ENCODE measurements at places on chromosomes 1 and 21.

DNA sequence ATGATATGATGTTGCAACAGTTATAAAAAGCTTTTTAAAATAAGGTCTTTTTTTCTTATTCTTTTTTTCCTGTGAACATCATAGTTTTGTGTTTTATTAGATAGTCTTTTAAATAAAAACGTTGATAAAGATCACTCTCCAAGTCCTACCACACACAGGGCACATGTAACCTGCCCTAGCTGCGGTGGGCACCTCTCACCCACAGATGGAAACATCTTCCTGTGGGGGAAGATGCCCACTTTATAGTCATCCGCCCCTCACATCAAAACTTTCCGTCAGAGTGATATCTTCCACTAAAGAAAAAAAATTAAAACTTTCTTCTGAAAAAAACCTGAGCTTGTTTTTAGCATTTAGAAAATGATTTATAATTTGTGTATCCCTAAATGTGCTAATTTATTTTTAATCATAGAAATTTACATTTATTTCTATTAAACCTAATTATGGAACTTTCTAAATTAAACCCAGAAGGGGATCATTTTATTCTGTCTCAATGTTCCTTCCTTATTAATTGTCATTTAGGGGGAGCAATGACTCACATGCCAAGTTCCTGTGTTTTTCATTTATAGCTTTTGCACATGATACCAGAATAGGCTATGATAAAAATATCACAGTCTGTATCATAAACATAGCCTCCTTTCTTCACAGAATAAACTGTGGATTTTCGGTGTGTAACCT lies 24.7 kb downstream of the TNFRSF9 start:
- no peak for DNase-seq

- DNase-seq, result no peak
Measured at GRCh38 chr1:232238009-232238408, 391.9 kb downstream of the SIPA1L2 start.

- no peak for DNase-seq
Measured at GRCh38 chr1:221693087-221693486, 48.8 kb downstream of the DUSP10 start.

DNA sequence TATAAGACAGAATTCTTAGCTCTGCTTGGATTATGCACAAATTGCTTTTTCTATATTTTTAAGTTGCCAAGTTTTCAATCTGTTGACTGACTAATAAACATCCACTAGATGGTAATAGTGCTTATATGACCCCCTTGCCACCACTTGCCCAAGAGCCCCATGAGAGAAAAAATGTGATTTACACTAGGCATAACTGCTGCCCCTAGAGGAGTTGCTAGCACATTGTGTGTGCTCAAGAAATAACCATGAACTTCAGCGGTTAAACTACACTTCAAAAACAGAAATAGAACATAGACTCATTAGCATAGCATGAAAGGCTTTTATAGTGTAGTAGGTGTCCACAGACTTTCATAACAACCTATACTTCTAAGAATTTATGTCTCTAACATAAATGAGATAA lies 61.4 kb downstream of the BRINP3 start:
- no peak for DNase-seq

GRCh38 chr1:20974069-20974468 lies 187.0 kb upstream of the HP1BP3 start:
- no peak for DNase-seq

DNA sequence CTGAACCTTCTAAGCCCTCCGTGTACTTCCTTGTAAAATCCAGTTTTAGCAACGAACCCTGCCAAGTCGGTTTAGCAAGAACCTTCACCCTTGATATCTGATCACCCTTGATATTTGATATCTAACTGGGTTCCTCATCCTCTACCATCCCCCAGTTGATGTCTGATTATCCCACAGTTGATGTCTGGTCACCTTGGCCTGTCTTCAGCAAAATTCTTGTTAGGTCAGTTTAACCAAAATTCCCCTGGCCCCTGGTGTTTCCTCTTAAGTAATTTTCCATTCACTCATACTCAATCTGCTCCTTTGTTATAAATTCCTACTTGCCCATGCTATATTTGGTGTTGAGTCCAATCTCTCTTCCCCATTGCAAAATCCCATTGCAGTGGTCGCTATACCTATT lies 114.5 kb upstream of the ZNHIT6 start:
- DNase-seq, result no peak

GRCh38 chr1:36693161-36693525 lies 210.4 kb upstream of the CSF3R start:
- no peak for DNase-seq

- DNase-seq, result no peak
Measured at GRCh38 chr1:97160818-97161217, 439.2 kb downstream of the PTBP2 start.

GRCh38 chr21:37445228-37445627 lies 78.7 kb downstream of the DYRK1A start:
- no peak for DNase-seq

GRCh38 chr1:155123801-155124200 lies 3.9 kb upstream of the EFNA1 start:
- DNase-seq, result no peak

GRCh38 chr1:23628951-23629387 lies 62.6 kb upstream of the RPL11 start:
- DNase-seq, result no peak

- no peak for DNase-seq
Measured at GRCh38 chr1:206004826-206005225, 1.6 kb upstream of the RAB7B start.

- DNase-seq, result no peak
Measured at GRCh38 chr1:70656361-70656760, 245.3 kb downstream of the CTH start.

DNA sequence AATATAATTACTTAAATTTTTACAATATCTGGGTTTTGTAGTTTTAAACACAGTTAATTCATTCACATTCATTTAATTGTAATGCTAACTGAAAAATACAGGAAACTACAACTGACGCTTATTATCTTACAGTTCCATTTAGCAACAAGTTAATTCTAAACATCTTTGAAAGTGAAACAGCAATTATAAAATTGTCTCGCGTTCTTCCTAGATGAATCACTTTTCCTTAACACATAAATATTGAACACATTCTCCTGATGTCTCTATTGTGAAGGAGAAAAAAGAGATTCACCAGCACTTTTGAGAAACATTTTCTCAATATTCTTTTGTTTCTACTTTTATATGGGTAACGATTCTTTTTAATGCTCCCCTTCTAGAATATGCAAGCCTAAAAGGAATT lies 6.4 kb downstream of the PTGFR start:
- no peak for DNase-seq

GRCh38 chr1:182370532-182370931 lies 21.1 kb downstream of the GLUL start:
- no peak for DNase-seq

- no peak for DNase-seq
Measured at GRCh38 chr1:110515891-110516290, 3.1 kb downstream of the KCNA10 start.

GRCh38 chr1:152005360-152005912 lies 11.8 kb upstream of the S100A10 start:
- no peak for DNase-seq

- no peak for DNase-seq
Measured at GRCh38 chr21:27817902-27818623, 851.2 kb upstream of the ADAMTS5 start.

DNA sequence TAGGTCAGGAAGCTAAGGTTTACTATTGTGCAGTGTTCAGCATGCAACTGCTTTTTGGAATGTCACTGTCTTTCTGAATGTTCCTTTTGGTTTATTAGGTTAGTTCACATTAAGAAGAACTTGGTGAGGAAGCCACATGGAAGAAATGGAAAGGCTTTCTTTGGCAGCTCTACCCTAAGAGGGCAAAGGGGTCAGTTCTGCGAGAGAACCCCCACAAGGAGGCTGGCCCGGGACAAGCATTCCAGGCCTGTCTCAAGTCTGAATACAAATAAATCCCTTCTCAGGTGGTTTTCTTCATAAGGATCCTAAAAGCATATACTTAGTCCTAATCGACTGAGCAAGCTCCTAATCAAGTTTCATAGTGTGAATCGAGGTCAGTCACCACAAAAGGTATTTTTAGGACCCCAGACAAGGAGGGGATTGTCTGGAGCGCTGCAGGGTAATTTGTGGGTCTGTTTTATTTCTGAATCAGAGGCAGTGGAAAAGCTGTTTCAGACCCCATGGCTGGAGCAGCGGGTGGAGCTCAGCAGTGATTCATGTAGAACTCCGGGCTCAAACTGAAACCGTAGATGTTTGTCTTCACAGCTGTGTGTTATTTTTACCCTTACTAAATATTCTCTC lies 63.3 kb downstream of the ERG start:
- DNase-seq, result no peak

DNA sequence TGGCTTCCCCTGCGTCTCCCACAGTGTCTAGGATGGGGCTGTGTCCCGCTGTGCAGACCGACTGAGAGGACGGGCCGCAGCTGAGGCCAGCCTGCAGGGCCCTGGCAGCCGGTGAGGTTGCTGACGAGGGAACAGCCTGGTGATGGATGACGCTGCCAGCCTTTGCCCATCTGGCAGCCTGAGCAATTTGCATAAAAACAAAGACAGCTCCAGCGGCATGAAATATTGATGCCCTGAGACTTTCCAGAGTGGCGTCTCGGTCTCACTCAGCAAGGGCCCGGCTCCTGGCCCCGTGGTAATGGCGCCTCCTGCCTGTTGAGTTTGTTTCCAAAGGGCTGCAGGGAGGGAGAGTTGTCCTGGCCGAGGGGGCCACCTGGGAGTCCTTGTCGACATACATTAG lies 19.1 kb upstream of the KCNA10 start:
- DNase-seq, result no peak

DNA sequence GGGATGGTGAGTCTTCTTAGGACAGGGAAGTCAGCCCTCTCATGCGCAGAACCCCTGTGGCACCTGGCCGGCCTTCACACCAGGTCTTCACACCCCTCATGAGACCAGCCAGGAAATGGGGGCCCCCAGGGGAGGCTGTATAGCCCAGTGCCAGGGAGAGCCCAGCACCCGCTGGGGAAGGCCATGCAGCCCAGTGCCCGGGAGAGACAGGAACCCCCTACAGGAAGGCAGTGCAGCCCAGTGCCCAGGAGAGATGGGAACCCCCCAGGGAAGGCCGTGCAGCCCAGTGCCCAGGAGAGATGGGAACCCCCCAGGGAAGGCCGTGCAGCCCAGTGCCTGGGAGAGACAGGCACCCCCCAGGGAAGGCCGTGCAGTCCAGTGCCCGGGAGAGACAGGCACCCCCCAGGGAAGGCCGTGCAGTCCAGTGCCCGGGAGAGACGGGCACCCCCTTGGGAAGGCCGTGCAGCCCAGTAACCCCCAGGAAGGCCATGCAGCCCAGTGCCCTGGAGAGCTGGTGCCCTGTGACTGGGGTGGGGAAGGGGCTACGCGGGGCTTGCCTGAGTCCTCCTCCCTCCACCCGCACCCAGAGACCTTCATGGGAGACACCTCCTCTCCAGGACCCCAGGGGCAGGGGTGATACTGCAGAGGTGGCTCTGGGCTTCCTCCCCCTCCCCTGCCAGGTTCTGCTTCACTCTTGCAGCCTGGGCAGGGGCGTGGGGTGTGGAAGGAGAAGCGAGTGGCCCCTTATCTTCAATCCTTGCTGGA lies 110.5 kb upstream of the COL6A1 start:
- peak; percentile 30 for DNase-seq

DNA sequence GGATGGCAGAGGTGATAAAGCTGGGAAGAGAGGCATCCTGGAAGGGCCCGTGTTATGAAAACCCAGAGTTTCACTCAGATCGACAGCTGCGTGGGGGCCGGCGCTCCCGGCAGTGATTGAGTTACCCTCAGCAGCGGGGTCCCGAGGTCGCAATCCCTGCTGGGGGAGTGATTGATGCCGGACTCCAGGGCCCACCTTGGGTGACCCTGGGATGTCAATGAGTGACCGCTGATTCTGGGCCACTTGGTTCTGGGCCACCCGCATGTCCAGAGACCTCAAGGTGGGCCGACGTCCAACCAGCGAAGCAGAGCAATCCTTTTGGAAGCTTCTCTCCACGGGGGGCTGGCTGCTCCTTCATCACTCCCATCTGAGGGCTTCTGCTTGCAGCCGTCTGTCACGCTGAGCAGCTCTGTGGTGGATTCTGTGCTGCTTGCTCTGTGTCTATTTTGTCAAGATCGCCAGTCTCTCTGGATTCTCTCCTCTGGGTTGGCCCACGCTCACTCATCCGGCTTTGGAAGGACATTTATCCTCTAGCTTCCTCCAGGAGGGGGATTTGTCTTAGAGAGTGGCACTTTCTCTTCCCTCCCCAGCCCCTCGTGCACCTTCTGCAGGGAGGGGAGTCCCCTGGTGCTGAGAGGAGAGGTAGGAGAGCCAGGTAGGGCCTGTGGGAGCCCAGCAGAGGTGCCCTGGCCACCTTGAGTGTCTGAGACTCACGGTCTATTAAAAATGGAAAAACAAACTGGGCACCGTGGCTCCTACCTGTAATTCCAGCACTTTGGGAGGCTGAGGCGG lies 110.9 kb upstream of the C1orf174 start:
- no peak for DNase-seq

DNA sequence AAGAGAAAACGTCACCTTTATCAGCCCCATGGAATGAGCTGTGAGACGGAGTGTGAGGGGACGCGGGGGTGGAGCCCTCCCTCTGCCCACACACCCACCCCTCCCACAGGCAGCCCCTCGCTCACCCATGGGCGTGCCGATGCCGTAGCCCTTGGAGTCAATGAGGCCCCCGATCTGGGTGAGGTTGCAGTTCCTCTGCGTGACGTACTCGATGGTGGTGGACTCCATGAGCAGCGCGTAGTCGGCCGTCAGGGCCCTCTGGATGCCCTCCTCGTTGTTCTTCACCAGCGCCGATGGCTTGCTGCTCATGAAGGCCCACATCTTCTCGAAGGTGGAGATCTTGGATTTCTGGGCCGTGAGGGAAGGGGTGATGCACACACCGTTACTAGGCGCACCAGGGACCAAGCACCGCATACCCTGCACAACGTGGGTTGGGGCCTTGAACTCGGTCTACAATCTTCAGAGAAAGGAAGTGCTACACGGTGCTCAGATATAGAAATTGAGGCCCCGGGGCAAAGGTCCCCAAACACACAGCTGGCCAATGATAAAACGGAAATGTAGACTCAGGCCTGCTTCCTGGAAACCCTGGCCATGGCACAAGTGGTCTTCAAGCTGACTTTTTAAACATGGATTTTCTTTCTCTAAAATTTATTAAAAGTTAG lies 228.2 kb downstream of the GRIK3 start:
- DNase-seq, result no peak

- DNase-seq, result no peak
Measured at GRCh38 chr1:118206966-118207365, 21.9 kb upstream of the SPAG17 start.

DNA sequence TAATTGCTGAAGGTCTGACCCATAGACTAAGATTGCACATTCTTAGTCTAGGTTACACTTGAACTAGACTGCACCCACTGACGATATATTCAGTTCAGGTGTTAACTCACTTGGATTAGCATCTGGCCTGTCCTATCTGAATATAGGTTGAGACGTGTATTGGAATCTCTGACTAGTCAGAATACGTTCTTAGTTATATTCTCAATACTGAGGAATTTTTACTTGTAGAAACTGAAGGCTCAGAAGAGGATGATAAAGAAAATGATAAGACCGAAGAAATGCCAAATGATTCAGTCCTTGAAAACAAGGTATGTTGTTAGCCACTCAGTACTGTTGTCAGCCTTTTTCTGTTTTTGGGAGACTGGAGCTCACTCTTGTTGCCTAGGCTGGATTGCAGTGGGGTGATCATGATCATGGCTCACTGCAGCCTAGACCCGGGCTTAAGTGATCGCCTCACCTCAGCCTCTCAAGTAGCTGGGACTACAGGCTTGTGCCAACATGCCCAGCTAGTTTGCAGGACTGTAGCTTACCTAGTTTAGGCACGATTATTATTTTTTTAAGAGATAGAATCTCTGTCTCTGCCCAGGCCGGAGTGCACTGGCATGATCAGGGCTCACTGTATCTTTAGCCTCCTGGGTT lies 10.8 kb downstream of the CCDC17 start:
- DNase-seq, result no peak

- DNase-seq, result no peak
Measured at GRCh38 chr1:65688848-65689247, 103.8 kb upstream of the PDE4B start.
